Naive thymus-derived CD4-positive, alpha-beta T cell (primary cell): ENCODE measurements at places on chromosomes 7 and 10.

GRCh38 chr10:95445223-95445836 lies 115.8 kb downstream of the SORBS1 start:
- no peak for DNase-seq

- DNase-seq, result no peak
These were observed 104.7 kb downstream of the CPXM2 start for GRCh38 chr10:123786896-123787295.

DNA sequence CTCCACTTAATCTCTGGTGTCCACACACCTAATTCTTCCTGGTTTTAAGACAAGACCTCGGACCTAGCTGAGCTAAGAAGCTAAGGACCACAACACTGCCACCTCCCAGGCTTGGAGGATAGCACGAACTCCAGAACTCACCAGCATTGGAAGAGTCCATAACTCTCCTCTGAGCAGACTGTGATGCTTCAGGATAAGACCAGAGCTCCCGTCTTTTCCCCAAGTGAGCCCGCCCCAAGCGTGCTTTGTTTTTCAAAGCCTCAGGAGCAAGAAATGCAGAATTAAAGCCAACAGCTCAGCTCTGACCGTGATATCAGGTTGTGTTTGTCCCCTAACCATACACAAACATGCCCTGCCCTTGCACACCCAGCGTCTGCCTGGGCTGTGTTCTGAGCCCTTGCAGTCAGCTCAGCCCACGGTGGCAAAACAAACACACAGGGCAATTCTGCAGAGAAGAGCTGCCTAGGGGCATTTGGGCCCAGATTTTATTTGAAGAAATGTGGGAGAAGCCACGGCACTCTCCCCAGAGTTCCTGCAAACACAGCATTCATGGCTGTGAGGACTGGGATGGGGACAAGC lies 145.4 kb downstream of the WDR11 start:
- no peak for DNase-seq

DNA sequence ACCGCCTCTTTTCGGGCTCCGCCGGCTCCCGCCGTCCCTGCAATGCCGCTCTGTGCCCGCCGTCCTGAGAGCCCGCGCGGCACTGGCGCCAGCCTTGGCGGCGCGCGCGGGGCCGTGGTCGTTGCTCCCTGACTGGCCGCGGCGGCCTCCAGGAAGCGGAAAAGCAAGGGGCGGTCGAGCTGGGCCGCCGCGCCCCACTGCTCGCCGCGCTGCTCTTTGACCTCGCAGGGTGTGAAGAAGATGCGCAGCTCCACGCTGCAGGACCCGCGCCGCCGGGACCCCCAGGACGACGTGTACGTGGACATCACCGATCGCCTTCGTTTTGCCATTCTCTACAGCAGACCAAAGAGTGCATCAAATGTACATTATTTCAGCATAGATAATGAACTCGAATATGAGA lies at the start of gene CDC14C:
Gene CDC14C, plus strand, starts transcription at position 115 of the 400 bp plus-strand sequence. Its CDS starts 126 bp downstream, at position 241.
- no peak for DNase-seq

DNA sequence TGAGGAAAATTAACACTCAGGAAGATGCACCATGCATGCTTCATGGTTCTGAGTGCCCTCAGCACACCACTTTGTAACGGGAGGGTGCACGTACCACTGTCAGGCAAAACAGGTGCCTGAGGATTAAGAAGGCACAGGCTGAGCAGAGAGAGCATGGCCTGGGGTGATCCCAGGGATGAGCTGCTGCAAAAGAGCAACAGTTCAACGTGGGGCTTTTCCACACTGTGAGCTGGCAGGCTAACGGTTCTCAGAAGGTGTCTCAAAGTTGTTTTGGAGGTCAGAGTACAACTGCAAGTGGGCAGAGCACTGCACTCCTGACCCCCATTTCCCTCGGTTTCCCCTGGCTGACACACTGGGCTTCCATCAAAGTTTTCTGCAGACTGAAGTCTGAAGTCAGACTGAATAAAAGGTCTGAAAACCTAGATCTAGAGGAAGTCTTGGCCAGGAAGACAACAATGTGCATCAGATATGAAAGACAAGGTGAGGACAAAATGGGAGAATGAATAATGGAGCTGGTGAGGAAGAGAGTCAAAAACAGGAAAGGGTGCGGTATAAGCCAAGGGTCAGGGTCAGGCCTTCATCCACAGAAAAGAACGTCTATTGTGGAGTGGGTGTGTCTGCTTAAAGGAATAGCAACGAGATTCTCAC lies 20.5 kb downstream of the ZNF438 start:
- DNase-seq, result no peak

DNA sequence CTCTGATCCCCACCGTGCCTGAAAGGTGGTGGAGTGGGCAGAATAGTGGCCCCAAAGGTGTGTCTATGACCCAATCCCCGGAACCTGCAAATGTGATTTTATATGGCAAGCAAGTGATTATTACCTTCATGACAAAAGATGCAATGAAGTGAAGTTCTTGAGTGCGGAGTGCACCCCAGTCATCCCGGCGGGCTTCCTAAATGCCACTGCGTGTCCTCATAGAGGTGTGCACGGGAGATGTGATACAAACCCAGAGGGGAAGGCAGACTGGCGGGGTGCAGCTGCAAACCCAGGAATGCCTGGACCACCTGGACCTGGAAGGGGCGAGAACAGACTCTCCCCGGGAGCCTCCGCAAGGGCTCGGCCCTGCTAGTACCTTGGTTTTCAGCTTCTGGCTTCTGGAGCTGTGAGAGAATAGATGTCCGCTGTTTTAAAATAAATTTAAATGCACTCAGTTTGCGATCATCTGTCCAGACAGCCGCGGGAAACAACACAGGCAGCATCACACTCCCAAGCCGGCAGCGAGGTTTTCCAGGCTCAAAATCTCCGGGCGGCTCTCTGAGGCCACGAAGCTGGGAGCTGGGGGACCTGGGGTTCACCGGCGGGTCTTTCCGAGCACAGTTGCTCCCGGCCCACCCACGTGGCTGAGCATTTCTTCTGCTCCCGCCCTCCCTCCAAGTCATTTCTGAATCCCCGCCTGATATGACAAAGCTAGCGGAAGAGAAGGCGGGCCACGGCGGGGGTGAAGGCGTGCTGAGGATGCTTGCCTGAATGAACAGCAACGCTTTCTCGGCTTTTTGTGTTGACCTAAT lies 50.4 kb upstream of the EBF3 start:
- DNase-seq, result no peak

- peak; percentile 93 for DNase-seq
These were observed 687 bp upstream of the KMT2E start for GRCh38 chr7:105013221-105013815.

- no peak for DNase-seq
These were observed 163.3 kb downstream of the TCERG1L start for GRCh38 chr10:131148270-131148669.

DNA sequence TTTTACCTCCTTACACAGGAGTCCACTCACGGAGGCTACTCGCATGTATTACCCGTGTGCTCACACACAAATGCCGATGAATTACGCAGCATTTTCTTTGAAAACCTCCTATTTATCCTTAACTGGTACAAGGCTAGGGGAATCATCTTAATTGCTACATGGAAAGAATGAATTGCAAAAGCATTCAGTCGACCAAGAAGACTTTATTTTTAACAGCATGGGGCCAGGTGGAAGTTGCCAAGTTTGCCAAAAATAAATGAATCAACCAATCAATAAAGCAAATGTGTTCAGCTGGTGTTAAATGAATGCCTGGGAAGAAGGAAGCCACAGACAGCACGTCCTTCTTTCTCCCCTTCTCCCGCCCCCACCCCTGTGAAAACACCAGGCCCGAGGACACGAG lies 55.8 kb downstream of the CTBP2 start:
- no peak for DNase-seq

DNA sequence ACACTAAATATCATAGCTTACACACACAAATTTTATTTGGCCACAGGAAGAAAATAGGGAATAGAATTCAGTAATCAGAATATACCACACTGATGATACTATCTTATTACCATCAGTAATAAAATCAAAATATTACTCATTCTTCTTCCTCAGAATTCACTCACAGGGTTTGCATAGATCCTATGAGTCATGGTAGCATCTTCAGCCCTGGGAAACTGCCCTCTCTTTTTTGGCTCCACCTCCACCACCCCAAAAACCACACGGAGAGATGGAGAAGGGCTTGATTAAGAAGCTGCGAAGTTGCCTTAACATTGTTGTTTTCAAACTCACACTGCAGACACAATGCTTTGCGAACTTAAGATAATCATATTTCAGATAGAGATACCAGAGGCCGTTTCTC lies 154.1 kb upstream of the AHR start:
- DNase-seq, result no peak

DNA sequence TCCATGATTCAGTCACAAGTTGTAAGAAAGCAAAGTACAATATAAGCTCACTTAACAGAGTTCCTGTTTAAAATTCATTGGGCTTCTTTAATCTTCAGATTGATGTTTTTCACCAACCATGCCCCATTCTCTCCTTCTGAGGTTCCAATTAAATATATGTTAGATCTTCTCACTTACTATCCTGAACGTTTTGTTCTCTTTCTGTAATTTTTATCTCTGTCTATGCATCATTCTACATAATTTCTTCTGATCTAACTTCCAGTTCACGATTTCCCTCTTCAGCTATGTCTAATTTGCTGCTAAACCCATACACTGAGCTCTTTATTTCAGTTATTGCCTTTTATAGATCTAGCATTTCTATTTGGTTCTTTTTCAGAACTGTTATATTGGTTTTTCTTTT lies 28.0 kb upstream of the SPOCK2 start:
- no peak for DNase-seq

DNA sequence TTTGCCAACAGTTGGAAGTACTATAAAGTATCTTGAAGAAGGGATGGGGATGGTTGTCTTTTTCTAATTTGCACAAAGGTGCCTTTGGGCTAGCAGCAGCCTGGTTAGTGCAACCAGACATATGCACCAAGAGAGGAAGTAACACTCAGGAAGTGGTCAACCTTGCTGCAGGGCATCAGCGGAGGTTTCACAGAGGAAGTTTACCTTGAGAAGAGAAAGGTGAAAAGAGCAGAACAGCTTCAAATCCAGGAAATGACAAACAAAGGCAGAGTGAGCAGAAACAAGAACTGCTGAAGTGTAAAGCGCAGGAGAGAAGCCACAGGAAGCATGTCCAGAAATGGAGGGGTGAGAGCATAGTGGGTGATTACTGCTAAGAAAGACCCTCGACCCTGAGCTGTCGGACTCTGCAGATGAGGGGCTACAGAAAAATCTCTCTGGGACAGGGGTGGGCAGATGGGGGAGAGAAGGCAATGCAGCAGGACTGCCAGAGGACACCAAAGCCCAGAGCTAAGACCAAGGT lies 66.9 kb downstream of the STK17A start:
- peak; percentile 83 for DNase-seq

DNA sequence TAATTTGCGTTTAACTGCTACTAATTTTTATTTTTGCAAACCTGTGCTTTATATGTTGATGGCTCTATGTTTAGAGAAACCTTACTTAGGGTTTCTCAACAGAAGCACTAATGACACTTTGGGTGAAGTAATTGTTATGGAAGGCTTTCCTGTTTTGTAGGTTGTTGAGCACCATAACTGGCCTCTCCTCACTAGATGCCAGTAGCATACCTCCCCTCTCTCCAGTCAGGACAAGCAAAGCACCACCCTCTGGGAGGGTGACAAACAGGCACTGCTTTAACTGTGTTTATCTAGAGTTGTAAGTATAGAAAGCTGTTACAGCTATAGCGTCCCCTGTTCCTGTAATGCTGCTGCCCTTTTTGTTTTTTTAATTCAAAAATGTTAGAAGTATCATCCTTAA lies 60.9 kb downstream of the WAC start:
- DNase-seq, result no peak

- DNase-seq, result no peak
These were observed 17.2 kb downstream of the TSPAN13 start for GRCh38 chr7:16770657-16771329.

DNA sequence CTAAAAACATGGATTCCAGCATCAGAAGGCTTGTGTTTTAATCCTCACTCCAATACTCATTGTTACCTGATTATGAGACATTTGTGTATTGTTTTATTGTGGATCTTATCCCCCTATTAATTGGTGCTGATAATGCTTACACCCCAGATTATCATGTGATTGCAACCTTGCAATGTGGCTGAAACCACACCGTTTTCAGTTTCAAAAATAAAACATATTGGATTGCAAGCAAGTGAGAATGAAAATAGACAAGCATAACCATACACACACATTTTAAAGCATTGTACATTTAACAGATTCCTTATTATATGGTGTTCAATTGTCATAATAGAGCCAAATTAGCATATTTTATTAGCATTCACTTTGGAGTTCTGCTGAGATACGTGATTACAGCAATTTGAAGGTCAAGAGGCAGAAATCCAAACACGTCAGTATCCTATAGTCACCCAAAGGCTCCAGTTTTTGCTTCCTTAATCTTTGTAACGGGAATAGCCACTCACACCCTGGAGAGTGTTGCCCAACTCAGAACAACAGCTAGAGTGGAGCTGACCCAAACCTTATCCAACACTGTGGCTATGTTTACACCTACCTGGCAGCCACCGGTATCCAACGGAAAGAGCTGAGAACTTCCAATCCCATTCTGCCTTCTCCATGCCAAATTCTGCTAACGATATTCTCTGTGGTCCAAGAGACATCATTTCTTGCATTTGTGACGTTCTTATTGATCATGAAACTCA lies 317.1 kb upstream of the KLF6 start:
- no peak for DNase-seq

DNA sequence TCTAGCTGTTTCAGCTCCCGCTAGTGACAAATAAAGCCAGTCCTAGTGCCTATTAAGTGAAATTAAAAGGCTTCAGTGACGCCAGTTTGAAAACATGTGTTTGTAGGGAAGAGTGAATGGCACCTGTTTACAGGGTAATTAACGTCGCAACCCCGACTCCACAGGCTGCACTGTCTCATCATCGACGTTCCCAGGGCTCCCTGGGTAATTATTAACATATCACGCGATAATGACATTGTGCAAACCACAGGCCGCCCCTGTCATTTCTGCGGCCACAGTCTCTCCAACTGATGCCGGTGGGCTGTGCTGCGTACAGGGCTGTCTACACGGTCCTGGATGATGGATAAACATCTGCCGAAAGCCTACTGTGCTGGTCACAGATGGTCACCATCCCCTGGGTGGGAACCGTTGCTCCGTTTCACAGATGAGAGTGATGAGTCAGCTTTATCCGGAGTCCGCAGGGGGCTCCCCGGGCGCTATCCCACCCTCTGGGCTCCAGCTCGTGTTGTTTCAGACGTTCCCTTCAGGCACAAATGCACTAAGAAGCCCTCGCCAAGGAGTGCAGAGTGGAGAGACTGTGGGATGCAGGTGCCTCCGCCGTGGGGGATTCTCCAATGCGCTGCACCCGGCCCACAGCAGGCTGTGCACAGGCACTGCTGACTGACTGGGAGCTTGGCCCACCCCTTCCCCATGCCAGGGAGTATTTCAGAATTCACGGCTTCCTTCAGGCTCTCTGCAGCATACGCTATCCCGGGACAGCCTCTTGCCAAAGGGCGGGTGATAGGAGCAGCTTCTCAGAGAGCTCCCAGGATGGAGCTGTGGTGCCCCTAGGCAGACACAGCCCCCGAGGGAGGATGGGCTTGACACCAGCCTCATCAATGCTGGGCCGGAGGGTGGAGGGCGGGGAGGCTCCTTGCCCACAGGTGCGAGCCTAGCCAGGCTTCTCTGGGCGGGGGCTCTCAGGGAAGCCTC lies 491.8 kb upstream of the FOXK1 start:
- no peak for DNase-seq

GRCh38 chr10:23457632-23458417 lies 18.9 kb downstream of the OTUD1 start:
- no peak for DNase-seq

- no peak for DNase-seq
These were observed 883.8 kb downstream of the LRMDA start for GRCh38 chr10:76315240-76315639.
